ENCODE measurements at places on chromosomes 16 and 17.

- no peak for DNase-seq
Measured at GRCh38 chr16:20906341-20907255, 6.0 kb downstream of the LYRM1 start.

GRCh38 chr17:4195306-4195705 lies 52.3 kb downstream of the CYB5D2 start:
- no peak for DNase-seq

GRCh38 chr17:41686281-41686680 lies 2.4 kb upstream of the EIF1 start:
- no peak for DNase-seq

DNA sequence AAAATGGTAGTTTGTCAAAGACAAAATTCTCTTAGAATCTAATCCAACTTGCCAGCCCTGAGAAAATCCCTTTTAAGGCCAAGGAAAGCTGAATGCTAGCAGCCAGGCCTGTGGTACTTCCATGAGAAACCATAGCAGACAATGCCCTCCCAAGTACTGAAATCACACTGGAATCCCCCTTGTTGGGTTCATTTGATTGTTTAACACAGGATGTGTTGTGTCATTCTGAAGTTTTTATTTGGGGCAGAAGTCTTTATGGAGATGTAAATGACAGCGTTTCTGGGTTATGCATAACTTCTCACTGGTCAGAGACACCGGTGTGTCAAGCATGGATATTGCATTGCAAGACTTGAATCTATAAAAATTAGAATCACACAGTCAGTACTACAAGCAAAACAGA lies 6.0 kb upstream of the ARL2BP start:
- DNase-seq = no peak

DNA sequence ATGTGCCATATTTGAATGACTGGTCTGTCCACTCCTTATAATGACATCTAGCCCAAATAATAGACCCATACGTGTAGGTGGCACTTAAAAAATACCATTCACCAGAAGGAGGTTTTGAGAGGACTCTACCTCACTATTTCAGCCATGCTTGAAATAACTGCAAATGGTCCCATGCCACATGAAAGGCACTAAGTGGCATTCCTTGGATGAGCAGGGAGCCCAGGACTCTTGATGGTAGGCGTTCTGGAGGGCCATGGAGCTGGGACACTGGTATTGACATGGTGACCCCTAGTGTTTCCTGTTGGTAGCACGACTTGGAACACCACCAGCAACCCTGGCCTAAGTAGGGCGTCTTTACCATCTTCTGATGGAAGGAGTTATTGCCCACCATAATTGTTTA lies 148.7 kb upstream of the ZFHX3 start:
- DNase-seq = no peak

DNA sequence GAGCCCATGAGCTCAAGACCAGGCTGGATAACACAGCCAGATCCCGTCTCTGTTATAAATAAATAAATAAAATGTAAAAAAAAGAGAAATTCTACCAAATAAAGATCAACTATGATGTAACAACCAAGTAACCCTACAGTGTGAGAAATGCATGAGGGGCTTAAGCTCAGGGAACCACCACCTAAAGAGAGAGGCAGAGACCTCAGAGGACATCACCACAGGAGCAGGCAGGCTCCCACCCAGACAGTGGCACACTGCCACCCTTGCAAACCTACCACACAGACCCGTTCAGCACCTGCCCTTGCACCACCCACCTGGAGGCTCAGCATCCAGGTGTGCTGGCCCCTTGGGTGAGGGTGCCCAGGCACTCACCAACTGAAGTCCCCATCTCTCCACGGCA lies 45.6 kb downstream of the ANKRD11 start:
- no peak for DNase-seq

GRCh38 chr17:1038459-1039122 lies 41.7 kb downstream of the TIMM22 start:
- DNase-seq = no peak

DNA sequence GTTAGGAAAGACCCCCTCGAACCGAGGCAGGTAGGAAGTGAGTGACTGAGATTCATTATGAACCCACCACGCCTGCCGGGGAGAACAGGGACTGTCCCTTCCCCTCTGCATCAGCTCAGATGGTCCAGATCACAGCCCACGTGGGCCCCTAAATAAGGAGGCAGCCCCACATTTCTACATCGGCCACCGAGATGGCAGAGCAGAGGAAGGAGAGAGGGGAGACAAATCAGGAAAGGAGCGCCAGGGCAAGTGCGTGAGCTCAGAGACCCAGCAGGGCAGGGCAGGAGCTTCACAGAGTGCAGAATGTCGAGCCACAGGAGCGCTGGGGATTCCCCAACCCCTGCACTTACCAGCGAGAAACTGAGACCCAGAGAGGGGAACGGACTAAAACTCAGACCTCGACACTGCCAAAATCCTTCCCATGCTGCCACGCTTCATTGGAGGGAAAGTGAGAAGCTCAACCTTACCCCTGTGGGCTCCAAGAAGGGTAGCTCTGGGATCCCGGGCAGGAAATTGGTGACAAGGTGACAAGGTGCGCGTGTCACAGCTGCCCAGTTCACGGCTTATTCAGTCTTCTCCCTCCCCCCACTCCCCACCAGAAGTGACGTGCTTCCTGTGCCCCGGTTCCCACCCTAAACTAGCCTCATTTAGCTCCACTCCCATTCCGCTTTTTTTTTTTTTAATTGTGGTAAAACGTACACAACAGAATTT lies at the start of gene ICAM2:
ICAM2 (minus strand) TSS at position 578 of the 711 bp plus-strand sequence. CDS start 13,942 bp downstream, outside the sequence.
- DNase-seq = no peak

- DNase-seq = no peak
Measured at GRCh38 chr17:334974-335481, 17.6 kb downstream of the RPH3AL start.

DNA sequence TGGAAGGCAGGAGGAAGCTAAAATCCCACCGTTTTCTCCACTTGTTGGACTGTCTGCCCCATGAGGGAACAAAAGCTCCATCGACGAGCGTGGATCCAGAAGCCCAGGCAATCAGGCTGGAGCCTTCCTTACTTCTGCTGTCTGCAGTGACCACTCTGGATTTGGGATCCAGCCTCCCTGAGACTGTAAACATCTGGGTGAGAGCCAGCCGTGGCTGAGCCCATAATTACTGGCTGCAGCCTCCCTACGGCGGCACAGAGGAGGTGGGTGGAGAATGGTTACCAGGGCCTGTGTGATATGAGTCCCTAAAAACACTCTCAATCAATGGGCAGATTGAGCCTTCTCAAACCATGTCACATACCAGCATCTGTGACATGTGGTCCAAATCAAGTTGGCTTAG lies 158.2 kb downstream of the FOXL1 start:
- DNase-seq = no peak

DNA sequence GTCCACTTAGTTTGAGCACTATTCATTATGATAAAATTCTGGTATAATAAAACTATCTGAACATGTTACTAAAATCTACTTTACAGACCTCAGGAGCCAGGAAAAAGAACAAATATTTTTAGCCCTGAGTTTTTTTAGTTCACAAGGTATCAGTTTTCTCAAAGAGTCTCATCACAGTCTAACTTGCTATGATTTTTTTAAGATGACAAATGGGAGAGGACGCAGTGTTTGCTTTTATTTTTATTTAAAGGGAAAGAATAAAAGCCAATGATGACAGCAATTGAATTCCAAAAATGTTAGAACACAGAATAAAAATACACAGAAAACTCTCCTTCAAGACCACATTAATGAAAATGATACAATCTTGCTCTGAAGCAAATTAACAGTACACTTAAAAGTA lies 7.4 kb downstream of the MED13 start:
- no peak for DNase-seq

- no peak for DNase-seq
Measured at GRCh38 chr16:50254072-50254471, 12.3 kb upstream of the ADCY7 start.

- DNase-seq = no peak
Measured at GRCh38 chr17:44308865-44309264, 464 bp downstream of the RUNDC3A start.

DNA sequence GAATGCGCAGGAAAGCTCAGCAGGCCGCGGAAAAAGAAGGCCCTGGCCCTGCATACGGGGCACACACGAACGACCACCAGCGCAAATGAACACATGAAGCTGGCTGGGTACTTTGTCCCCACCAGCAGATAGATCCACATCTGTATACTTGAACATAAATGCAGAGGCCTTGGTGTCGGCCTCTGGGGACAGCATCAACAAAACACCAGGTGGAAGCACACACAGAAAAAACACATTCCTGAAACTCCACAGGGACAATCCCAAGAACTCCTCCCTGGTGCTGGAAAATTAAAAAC lies 606 bp upstream of the ZBTB4 start:
- DNase-seq = no peak

DNA sequence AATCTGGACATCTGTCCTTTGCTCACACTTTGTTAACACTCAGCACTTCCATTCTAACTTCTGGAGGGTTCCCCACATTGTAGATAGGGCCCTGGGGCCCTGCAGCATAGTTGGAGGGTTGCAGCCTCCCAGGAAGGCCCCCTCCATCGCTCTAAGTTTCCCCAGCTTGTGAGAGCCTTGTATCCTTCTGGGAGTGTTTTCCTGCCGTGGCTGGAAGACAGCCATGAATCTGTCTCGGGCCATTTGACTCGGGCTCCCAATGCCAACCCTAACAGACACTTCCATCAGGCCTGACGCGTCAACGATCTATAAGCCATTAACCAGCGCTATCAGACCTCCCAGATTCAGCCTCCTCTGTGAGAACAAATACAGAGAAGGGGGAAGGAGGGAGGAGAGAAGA lies 263.7 kb upstream of the RPL38 start:
- DNase-seq = no peak

DNA sequence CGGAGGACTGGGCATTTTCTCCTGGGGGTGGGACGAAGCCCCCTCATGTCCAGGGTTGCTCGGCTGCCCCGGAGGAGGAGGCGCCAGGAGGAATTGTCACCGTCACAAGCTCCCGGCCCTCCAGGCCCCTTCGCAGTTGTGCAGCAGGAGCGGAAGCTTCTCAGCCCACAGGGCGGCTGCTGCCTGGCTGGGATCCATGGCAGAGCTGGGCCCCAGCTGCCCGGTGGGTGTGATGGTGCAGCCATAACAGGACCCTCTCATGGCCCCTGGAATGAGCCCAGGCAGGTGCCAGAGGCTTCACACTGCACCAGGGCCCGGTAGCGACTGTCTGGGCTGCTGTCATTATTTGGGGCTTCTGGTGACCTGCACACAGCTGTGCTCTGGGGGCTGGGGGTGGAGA lies 54.9 kb upstream of the GNG13 start:
- no peak for DNase-seq

GRCh38 chr16:85286066-85286831 lies 174.0 kb upstream of the CIBAR2 start:
- DNase-seq = no peak

DNA sequence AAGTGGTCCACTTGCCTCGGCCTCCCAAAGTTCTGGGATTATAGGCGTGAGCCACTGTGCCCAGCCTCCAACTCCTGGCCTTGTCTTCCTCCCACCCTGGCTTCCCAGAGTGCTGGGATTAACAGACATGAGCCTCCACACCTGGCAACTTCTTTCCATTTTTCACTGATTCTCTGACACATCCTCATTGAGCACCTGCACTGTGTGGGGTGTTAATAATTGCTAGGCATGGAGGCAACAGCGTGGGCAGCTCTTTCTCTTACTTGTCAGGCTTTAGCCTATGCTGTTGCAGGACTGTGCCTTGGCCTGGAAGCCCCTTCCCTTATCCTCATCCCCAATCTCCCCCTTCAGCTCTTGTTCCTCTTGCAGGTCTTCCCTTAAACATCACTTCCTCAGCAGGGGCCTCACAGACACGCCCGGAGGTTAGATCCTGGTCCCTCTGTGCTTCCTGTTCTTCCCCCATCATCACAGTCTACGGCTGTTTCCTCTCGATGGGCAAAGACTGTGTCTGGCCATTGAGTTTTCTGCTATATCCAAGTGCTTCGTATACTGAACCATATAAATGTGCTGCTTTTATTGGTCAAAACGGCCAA lies 7.9 kb downstream of the QPRT start:
- DNase-seq = no peak

DNA sequence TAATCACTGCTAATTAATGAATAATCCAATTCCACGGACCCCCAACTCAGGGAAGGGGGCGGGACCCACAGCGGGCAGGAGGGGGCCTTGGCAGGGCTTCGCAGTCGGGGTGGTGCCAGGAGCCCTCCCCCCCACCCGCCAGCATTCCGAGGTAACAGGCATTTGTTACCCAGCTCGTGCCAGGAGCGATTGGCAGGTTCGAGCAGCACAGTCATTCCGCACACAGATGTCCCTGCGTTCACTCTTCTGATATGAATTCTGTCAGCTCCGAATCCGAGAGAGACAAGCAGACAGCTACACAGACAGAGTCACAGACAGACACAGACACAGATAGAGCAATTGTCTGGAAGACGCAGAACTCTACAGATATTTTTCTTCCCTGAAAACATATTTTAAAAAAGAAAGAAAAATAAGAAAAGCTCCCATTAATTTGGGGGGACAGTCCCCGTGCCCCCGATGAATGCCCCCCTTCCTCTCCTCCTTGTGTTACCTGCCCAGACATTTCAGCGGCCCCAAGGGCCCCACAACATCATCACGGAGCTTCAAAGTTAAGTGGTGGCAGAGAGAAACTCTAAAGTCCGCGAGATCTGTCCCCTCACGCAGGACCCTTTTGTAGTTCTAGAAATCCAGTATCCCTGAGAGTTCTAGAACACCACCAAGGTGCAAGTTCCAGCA lies 10.2 kb downstream of the NEUROD2 start:
- DNase-seq = no peak

DNA sequence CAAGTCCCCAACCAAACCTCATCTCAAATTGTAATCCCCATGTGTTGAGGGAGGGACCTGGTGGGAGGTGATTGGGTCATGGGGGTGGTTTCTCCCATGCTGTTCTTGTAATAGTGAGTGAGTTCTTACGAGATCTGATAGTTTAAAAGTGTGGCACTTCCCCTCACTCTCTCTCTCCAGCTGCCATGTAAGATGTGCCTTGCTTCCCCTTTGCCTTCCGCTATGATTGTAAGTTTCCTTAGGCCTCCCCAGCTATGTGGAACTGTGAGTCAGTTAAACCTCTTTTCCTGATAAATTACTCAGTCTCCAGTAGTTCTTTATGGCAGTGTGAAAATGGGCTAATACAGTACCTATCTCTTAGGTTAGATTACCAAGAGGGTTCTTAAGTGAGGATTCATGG lies 5.8 kb downstream of the PMFBP1 start:
- DNase-seq = no peak

- DNase-seq = no peak
Measured at GRCh38 chr17:73384926-73385325, 73.1 kb upstream of the CDC42EP4 start.

- no peak for DNase-seq
Measured at GRCh38 chr16:89697161-89697615, 4.3 kb downstream of the SPATA2L start.

DNA sequence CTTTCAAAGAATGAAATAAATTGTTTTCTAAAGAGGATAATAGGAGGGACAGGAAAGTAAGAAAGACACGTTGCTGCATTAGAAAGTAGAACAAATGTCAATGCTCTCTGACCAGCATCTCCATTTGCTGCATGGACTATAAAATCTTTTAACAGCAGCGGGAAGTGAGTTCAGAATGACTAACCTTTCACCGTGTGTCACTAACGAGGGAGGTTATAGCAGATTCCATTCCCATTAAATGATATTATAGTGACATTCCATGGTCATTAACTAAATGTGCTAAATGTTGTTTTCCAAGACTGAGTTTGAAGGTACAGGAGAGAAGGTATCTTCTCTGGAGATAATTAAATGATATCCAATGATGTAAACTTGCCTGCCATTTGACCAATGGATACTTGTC lies 127.1 kb upstream of the HS3ST3A1 start:
- DNase-seq = no peak

Data from retinal pigment epithelial cell (primary cell).